ENCODE measurements at places on chromosomes 12 and 14.

DNA sequence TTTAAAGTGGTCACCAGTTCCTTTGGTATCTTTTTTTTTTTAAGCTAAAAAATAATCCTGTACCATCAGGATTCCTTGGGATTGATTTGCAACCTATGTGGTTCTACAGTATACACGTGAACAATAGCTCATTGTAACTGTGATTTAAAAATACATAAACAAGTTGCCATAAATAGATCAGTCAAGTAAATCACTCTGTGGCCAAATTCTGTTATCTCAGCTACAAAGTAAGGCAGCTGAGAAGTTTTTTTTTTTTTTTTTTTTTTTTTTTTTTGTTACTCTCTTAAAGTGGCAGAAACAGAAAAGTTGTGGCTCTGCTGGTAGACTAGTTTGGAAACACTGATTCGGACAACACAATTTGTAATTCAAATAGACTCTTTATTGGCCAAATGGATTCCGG lies 104.5 kb downstream of the PRICKLE1 start:
- no peak for DNase-seq

DNA sequence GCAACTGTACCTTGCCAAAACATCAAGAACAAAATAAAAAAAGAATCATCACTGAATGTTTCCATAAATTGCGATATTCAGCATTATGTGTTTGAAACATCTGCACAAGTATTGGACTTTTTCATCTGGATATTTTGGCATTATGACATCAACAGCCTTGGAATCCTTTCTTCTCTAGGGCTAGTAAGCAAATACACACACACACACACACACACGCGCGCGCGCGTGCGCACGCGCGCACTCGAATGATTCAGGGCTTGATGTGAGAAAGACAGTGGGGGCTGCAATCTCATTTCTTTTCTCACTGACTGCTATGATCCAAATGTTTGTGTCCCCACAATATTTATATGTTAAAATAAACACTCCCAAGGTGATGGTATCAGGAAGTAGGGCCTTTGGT lies 90.0 kb upstream of the SLC38A4 start:
- no peak for DNase-seq

DNA sequence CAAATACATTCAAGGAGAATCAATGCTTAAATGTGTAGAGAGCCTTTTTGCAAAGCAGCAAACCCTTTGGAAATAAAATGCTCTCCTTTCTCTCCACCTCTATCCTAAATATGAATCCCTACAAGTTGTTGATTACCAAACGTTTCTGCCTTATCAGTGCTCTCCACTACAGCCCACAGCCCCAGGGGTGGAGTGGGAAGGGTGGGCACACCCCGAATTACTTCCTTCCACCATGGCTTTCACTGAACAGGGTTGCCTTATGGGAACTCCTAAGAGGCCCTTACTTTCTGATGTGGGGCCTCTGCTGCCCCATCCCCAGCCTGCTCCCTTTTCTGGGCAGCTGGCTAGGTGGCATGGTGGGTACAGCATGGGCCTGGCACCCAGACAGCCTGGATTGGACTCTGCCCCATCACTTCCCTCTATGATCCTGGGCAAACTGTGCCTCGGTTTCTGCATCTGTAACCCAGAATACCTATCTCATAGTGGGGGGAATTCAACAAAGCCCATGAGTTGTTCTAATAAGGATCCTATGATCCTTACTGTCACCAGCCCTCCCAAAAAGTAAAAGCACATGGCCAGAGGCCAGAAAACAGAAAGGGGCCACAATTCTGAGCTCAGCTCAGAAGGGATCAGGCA lies 16.1 kb downstream of the AK7 start:
- DNase-seq, result no peak

- peak; percentile 45 for DNase-seq
These were observed 764 bp downstream of the DYNLL1 start for GRCh38 chr12:120496413-120497340.

DNA sequence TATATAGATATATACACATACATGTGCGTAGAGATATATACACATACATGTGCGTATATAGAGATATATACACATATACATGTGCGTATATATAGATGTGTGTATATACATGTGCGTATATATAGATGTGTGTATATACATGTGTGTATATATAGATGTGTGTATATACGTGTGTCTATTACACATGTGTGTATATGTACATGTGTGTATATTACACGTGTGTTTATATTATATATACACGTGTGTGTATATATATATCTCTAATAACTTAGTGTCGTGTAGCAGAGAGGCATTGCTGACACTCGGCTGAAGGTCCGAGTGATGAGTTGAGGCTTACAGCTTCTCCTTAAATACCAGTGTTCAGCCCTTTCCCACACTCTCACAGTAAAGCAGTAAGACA lies 133.7 kb downstream of the GLT1D1 start:
- no peak for DNase-seq

DNA sequence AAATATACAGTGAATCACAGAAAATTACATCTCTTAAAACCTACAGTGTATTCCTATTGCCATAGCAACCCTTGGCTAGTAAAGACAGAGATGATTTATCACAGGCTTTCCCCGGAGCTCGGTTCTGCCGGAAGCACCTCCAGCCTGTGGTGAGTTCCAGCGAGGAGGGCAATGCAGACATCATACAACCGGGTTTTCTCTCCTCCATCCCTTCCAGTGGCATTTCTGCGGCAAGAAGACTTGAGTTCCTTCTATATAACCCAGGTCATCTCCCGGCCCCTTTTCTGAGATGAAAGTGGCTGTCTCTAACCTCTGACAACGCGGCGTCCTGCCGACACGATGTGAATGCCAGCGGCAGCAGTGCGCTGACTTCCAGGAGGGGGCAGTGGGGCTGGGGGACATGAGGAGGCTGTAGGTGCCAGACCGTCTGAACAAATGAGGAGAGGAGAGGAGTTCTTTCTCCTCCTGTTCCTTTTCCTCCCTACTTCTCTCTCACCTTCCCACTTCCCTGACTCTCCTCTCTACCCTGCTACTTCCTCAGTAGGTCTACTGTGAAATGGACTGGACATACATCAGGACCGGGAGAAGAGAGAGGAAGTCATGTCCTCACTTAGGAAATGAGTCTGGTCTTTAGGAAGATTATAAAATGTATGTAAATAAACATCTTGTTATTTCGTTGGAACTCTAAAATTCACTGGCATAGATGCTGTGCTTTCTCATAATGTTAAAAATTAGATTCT lies 68.6 kb upstream of the MAX start:
- DNase-seq, result peak; percentile 50

DNA sequence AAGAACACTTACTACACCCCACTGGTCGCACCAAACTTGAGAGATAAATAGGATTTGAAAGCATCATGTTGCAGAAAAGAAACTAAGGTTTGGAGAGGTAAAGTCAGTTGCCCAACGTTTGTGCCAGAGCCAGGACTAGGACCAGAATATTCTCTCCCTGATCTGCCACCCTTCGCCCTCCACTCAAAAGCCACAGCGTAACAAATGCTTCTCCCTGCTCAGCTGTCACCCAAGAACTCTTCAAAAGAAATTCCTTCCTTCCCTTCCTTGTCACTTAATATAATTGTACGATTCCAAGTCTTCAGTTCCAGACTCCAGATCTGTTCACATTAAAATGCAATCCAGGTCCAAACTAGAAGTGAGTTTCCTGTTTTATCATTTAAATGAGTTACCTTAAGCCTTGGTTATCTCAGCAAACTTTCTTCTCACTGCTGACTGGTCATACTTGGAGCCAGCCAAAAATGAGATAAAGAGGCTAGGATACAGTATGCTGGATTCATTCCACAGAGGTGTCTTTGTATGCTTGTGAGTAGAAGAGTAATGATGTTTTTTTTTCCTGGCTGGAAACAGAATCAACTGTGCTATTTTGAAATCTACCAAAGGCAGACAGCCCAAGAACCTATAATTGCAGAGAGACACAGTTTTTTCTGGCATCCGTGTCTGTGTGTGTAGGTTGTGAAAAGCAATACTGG lies 12.8 kb upstream of the PPFIBP1 start:
- DNase-seq, result no peak

DNA sequence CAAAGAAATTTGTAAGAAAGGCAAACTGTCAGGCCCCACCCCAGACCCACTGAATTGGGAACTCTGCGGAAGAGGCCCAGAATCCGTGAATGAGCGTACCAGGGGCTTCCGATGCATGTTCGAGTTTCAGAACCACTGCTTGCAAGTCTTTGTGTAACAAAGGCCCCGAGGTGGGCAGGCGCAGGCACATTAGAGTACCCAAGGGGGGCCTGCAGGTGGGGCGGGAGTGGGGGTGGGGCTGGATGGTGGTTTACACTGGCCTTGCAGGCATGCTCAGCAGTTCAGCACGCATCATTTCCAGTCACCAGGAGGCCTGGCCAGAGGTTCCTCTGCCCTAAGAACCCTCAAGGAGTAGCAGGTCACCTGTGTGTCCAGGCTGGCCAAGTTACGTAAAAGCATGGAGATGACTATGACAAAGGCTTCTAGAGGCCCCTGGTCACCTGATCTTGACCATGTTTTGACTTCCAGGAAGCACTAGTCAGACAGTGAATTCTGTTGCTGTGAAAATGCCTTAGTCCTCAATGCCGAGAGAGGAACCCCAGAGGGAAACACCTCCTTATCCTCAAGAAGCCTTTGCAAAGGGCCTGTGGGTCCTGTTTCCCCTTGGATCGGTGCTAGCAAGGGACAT lies 33.2 kb upstream of the IRF2BPL start:
- DNase-seq, result no peak

DNA sequence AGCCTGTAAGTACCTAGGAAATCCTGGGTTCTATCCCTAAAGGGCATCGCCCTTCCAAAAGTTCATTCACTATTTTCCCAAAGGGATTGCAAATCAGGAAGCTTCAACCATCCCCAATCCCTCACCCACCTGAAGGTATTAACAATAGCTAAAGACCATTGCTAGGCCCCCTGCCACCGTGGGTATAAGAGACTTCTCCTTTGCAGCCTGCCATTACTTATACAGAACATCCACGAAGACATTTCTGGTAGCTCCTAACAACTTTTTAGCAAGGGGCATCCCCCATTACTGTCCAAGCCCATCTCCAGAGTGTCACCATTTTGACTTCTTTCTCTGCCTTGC lies 384 bp upstream of the SMUG1 start:
- DNase-seq, result no peak

GRCh38 chr12:105214148-105214547 lies 21.8 kb downstream of the APPL2 start:
- DNase-seq, result no peak

Measured in CD4-positive, alpha-beta T cell treated with Interferon gamma for 1 hour (primary cell).